ENCODE measurements at places on chromosomes 12 and 14.

DNA sequence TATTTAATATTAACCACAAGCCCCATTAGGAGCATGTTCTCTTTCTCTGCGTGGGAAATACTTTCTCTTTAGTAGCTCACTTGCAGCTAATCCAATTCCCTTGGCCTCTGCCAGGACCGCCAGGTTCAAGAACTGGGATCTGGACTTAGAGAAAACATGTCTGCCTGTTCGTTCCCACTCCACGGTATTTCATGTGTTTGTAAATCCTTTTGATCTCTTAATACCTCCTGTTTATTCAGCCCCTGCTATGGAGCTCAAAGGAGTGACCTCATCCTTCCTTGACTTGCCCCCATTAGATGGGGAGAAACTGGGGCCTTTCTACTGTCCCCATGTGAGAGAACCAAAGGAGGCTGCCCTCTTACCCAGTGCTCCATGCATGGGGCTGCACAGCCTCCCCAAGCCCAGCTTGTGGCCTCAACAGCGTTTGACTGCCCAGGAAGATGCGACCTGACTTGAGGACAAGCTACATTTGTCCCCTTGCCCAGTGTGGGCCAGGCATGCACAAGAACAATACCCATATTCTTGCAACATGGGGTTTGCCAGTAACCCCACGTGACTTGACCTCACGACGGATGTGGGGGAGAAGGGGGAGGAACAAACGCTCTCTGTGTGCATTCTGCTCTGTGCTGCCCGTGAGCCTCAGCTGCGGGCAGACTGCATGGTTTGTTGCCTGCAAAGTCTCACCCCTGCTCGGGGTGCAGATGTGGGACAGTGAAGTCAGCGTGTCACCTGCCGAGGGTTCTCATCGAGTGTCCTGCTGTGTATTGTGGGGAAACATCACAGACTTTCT, 30.3 kb downstream of the CD9 start:
- no peak for DNase-seq

- no peak for DNase-seq
Measured at GRCh38 chr12:41120211-41120610, 67.9 kb upstream of the PDZRN4 start.

- peak; percentile 53 for DNase-seq
Measured at GRCh38 chr12:6827982-6828780, at the start of gene P3H3. Gene P3H3 (plus strand): TSS chr12:6828407. CDS start chr12:6828441, 34 bp downstream.

- no peak for DNase-seq
Measured at GRCh38 chr12:124006085-124006845, 33.2 kb downstream of the ZNF664 start.

DNA sequence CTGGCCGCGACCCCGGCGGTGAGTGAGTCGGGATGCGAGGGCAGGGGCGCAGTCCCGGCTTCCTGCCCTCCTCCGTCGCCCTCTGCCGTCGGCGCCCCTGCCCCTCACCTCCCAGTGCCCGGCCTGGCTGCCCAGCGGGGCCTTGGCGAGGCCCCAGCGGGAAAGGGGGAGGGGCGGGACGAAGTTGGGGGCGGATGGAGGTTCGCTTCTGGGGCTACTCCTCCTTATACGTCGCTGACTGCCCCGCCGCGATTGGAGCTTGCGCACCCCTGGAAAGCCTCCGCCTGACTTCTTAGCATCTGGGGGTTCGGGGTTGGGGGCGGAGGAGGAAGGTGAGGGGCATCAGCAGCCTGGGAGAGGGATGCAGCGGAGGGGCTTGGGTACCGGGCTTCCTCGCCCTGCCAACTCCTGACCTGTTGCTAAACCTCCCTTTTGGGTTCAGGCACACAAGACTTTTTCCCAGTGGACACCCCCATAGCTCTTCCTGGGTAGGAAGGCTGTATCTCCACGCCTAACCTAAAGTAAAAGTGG, 406 bp downstream of the TMEM263 start:
- no peak for DNase-seq

DNA sequence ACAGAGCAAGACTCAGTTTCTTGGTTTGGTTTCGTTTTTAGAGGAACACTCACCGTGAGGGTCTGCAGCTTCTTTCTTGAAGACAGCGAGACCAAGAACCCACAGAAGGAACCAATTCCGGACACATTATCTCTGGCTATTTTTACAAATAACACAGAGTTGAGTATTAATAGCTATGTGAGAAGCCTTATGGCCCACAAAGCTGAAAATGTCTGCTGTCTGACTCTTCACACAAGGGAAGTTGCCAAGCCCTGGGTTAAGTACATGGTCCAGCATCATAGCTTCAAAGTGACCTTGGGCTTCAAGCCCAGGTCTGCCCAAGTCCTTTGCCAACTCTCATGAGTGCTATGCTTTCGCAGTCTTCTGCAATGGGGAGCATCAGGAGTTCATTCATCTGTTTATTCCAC, 2.6 kb upstream of the LGMN start:
- DNase-seq = no peak

GRCh38 chr14:89430391-89431236, 13.6 kb upstream of the FOXN3 start:
- no peak for DNase-seq

GRCh38 chr12:109723311-109723881, 9.8 kb downstream of the FAM222A start:
- no peak for DNase-seq

GRCh38 chr12:56020423-56021184, at the start of gene IKZF4:
Gene IKZF4 (plus strand): TSS chr12:56021043. CDS start chr12:56021494, 451 bp downstream.
- DNase-seq = peak; percentile 84

GRCh38 chr14:68398370-68398769, 394.5 kb downstream of the ZFP36L1 start:
- no peak for DNase-seq

DNA sequence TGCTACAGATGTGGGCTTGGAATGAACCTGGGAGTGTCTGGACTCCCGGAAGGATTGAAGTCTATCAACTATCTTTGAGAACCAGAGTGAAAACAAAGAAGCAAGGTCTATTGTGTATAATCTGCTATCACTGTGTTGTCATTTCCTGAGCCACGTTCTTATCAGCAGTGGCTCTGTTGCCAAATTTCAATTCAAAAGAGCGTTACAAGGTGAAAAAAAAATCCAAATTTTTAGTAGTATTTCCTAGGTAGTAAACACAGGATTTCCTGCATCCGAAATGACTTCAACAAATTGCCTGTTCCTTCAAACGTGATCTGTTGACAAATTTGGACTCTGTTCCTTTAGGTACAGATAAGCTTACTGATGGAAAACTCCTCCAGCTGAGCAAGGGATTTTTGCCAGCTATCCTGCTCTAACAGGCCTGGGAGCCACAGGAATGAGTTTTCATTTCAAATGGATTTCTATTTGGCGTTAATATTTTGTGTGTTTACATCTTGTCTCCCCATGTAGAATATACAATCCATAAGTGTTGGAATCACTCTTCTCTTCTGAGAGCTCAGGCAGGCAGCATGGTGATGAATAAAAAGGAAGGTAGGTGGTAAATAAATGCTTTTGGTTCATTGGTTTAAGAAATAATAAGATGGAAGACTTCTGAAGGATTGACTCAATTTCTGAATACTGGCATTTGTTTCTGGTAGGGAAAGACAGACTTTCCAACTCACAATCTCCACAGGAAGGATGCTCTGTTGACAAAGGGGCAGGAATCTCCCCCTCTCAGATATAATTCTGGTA, 58.5 kb downstream of the GPR135 start:
- DNase-seq = no peak

DNA sequence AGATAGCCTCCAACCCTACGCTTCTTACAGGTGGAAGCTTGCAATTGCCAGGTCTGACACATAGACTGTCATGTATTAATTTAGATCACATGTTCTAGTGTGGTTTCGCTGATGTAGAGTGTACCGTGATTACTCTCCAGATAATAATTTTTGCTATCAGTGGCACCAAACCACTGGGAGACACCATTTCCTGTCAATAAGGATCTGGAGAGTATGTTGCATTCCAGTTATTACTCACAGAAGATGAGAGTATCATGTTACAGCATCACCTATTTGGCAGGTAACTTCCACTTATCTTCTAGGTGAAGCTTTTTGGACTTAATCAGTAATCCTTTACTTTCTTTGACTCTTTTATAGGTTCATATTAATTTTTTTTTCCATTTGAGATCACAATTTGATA, 147.2 kb downstream of the HELB start:
- no peak for DNase-seq

DNA sequence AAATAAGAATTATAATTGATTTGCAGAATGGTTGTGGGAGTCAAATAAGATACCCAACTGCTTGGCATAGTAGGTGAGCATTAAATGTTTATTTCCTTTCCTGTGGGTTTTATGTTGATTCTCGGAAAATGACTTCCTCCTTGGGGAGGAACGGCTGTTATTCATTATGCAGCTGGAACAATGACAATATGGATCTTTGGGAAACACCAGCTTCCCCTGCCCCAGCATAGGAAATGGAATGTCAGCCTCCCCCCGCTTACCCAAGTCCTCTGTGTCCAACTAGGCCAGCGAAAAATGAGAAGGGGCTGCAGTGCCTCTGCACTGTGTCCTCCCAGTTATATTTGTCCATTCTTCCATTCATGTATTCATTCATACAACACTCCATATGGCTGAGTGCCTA, 11.7 kb upstream of the CCDC177 start:
- DNase-seq = no peak

DNA sequence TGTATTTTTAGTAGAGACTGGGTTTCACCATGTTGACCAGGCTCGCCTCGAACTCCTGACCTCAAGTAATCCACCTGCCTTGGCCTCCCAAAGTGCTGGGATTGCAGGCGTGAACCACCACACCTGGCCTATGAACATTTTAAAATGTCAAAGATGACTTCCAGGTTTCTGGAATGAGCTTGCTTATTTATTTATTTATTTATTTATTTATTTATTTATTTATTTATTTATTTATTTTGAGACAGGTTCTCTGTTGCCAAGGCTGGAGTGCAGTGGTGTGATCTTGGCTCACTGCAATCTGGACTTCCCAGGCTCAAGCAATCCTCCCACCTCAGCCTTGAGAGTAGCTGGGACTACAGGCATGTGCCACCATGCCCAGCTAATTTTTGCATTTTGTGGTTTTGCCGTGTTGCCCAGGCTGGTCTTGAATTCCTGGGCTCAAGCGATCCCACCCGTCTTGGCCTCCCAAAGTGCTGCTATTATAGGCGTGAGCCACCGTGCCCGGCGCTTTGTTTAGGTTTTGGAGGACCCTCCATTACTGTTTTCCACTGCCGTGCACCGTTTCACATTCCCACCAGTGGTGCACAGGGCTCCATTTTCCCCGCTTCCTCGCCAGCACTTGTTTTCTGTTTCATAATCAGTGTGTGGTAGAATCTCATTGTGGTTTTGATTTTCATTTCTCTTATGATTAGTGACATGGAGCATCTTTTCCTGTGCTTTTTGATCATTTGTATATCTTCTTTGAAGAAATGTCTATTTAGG, 6.4 kb upstream of the CFAP251 start:
- no peak for DNase-seq

DNA sequence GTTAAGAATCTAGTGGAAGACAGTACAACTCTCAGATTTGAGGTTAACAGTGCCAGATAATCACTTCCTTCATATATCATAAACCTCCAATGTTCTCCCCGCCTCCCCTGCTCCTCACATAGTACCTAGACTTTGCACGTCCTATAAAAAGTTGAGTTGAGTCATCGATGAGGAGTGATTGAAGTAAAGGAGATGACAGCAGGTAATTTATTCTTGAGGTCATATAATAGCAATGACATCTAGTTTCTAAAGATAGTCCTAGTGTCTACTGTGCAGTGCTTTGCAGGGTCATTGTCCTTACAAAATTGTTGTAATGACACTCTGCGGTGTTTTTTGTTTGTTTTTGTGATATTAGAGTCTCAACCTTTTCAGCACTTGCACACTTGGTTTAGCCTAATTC, 510.5 kb upstream of the LRFN5 start:
- no peak for DNase-seq

- DNase-seq = no peak
Measured at GRCh38 chr14:80291101-80291500, 79.8 kb upstream of the DIO2 start.

DNA sequence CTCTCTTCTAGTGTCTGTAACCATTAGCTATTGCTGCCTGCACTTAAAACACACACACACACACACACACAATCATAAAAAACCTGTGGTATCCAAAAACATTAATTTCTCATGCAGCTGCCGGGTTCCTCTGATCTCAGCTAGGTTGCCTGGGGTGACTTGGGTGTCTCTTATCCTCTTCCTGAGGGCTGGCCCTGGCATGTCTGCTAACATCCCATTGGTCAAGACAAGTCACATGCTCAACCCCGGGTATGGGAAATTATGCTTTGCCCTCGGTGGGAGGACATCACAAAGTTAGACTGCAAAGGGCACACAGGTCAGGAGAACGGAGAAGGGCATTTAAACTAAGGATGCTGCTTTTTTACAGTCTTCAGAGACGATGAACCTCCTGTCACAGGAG, 55.7 kb downstream of the TRPV4 start:
- no peak for DNase-seq

GRCh38 chr14:91009501-91010152, 50.8 kb downstream of the RPS6KA5 start:
- no peak for DNase-seq

GRCh38 chr14:103199124-103199523, 75.9 kb downstream of the TNFAIP2 start:
- no peak for DNase-seq

DNA sequence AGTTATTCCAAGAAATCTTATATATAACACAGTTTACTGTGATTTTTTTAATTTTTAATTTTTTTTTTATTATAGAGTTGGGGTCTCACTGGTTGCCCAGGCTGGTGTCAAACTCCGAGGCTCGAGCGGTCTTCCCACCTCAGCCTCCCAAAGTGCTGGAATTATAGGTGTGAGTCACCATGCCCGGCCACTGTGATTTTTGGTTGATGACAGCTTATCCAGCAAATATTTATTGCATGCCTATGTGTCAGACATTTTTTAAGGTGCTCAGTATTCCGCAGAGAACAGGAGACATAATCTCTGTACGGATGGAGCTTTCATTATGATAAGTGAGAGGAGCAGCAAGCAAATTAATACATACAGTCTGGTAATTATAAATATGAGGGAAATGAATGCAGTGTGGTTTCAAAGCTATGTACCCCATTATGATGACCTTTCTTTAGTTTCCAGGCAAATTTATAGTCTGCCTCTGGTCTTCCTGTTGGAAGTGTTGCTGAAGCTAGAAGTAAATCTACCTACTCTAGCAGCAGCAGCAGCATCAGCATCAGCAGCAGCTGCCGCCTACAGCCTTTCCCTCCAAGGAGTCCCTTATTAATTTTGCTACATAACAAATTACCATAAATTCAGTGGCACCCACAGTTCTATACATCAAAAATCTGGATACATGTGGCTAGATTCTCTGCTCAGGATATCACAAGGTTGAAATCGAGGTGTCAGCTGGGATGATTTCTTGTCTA, 32.3 kb downstream of the FRS2 start:
- DNase-seq = no peak

GRCh38 chr12:46629331-46630229, 196.2 kb downstream of the SLC38A4 start:
- no peak for DNase-seq

All from nephron progenitor cell (in vitro differentiated cells).